Activated naive CD8-positive, alpha-beta T cell treated with anti-CD3 and anti-CD28 coated beads for 36 hours (primary cell): ENCODE measurements at places on chromosomes 7 and 10. TPM values are rescaled to one million over a fixed set of nuclear protein-coding genes. Genes with fewer than 3 reads are reported as not detected.
A peak's percentile ranks its signal among the peaks of the same experiment; 100 is the strongest.

Gene TAS2R3
- 0.32 TPM for total RNA-seq

Gene GFRA1
- total RNA-seq = not detected

Gene ATRNL1
- 0.41 TPM for total RNA-seq

Gene OR2A25
- total RNA-seq = not detected

Gene DPCD
- 20.4 TPM for total RNA-seq

Gene DNAH11
- not detected for total RNA-seq

DNA sequence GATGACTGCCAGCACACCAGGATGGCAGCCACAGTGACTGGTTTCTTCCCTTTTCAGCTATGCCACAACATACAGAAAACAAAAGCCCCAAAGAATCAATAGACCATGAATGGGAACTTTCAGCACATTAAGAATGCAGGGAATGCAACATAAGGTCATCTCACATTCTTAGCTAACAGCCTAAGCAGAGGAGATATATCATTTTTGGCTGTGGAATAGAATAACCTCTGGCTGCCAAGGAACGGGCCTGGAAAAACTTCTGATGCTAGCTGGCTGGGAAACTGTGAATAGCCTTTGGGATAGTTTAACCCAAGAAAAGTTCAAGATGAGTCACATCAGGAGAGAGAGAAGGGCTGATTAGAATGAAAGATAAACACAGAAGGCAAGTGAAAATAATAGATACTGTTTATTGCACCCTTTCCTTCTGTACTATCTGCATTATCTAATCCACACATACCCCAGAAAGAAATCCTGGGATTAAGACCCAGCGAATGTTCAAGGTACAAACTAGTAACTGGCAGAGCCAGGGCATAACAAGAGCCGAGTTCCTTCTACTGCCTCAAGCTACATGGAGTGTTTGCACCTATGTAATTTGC, 169.2 kb downstream of the SEMA3A start:
- no peak for DNase-seq

GRCh38 chr10:23189024-23189423, 3.1 kb upstream of the PTF1A start:
- no peak for DNase-seq

- DNase-seq = no peak
These were observed 16.8 kb downstream of the NUDT1 start for GRCh38 chr7:2258661-2259365.

GRCh38 chr7:131625817-131626372, 69.5 kb upstream of the PODXL start:
- DNase-seq = no peak

GRCh38 chr10:28190196-28190595, 112.7 kb downstream of the MPP7 start:
- DNase-seq = no peak

GRCh38 chr10:74103560-74104258, 46.9 kb downstream of the AP3M1 start:
- DNase-seq = no peak

DNA sequence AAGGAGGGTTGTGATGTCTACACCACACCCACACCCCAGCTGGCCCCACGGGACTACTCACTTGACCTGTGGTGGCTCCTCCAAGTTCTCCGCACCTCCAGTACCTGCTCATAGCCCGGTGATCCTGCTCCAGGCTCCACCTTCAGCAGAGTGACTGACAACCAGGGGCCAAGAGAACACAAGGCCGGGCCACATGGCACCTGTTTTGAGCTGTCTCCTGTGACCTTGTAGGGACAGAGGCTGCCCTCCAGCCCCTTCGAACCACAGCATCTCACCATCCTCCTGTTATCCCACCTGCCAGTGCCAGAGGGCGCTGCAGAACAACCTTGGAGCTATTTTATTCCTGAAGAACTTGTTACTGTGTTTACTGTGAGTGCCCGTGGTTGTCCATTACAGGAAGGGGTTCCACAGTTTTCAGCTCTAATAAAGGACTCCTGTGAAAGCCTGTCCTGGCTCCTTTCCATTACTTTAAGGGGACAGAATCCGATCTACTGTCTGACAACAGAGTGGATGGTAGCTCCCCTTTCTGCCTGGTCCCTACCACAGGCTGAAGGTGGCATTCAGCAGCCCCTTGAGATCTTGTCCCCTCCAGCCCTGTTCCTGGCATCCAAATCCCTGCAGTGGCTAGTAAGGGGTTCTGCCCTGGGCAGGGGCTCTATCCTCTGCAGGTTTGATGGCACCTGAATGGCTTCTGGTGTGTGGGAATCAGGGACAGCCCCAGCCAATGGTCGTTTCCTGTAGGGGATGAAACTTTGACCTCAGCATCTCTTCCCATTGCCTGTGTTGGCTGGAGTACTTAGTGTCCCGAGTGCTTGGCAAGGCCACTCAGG, 50.8 kb downstream of the C10orf120 start:
- peak; percentile 21 for DNase-seq

GRCh38 chr7:2006921-2007381, 225.8 kb downstream of the MAD1L1 start:
- DNase-seq = no peak

DNA sequence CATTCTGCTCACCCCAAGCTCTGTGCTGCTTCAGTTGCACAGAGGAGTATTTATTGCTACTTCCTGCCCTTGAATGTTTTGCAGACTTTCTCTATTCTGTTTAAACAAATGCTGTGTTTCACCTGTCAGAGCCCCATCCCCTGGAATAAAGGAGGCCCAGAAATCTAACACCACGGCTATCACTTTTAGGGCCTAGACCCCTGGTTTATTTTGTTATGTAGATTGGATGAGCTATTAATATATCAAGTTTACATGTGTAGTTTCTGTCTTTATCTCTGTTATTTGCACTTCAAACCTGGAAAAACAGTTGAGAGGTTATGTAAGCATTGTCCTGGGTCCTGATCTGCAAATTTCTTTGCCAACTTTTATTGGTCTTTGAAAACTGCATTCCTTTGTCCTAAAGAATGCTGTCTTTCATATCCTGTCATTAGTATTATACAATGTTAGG, 630.1 kb downstream of the PARD3 start:
- no peak for DNase-seq

- DNase-seq = no peak
These were observed 451.4 kb downstream of the SUGCT start for GRCh38 chr7:40586197-40586596.

GRCh38 chr7:99407872-99408378, 472 bp downstream of the PDAP1 start:
- peak; percentile 45 for DNase-seq

GRCh38 chr10:30534465-30535144, 94.9 kb downstream of the LYZL2 start:
- peak; percentile 59 for DNase-seq

- no peak for DNase-seq
These were observed 180.6 kb upstream of the CHRM2 start for GRCh38 chr7:136687693-136688322.

DNA sequence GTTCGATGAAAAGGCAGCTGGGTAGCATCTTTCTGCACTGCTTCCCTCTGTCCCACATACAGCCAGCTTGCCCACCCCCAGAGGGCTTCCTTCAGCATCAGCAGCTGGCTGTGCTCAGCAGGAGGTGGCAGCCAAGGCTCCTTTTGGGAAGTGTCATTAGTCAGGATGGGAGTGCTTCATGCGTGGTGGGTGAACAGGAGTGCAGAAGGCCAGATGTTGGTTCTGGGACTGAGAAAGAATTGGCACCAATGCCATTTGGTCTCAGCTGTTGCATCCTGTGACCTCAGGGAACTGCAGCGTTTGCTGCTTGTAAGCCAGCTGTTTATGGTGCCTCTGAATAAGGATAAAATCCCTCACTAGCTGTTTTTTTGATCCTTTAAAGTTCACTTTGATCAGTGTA, 131.1 kb upstream of the SORCS3 start:
- no peak for DNase-seq

DNA sequence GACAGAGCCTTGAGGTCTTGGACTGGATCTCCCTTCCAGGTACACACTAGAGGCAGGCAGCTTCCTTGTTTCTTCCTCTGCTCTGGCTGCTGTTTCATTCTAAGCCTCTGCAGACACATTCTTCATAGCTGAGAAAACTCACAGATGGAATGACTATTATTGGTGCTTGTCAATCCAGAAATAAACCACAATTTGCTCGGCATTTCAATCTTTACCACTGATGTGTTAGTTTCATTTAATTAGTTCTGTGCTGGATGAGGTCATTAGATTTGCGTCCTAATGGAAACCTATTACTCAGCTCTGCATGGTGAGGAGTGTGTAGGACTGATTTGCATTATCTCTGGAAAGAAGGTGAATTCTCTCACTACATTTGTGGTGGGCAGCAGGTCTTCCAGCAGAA, 392.5 kb downstream of the NRG3 start:
- DNase-seq = no peak

GRCh38 chr10:104492329-104492940, 138.8 kb downstream of the CFAP58 start:
- DNase-seq = no peak

DNA sequence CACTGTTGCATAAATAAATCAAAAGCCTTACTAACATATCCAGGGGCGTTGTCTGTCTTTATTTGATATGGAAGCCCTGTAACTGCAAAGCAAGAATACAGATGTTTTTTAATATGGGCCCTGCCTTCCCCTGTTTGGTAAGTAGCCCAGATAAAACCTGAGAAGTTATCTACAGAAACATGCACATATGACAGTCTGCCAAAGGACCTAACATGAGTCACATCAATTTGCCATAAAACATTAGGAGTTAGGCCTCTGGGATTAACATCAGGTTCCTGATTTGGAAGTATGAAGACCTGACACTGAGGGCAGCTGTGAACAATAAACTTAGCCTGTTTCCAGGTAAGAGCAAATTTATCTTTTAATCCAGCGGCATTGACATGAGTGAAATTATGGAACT, 1588.8 kb downstream of the REEP3 start:
- DNase-seq = no peak

DNA sequence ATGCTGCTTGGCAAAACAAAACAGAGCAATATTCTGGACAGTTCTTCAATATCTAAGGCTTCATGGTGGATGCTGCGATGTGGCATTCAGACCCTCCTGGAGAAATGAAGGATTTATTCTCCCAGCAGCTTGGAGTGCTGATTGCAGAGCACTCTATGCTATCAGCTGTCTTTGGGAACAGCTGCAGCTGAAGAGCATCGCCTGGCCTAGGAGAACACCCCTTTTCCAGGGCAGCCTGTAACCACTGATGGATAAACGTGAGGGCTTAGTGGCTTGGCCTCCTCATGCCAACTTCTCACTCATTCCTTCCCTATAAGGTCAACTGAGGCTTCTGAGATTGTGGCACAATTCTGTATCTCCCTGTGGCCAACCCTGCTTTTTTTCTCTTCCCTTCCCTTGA, 638.1 kb upstream of the CNTNAP2 start:
- DNase-seq = no peak

- DNase-seq = peak; percentile 33
These were observed 55.0 kb downstream of the PODXL start for GRCh38 chr7:131501422-131501821.

DNA sequence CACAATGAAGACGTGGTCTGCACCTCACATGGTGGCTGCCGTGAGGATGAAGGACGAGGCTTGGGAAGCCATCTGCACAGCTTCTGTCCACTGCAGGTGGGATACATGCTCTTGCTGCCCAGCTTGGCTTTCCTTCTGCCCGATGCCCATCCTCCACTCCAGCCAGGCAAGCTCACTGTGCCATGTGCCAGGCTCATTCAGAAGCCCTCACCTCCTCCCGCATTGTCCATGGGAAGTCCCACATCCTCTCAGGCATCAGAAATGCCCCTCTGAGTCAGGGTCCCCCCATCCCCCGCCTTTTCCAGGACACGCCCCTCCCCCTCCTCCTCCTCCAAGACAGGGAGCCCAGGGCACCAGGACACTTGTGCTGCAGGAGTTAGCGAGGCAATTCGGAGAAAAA, 4.6 kb upstream of the NOM1 start:
- no peak for DNase-seq

- no peak for DNase-seq
These were observed 12.4 kb upstream of the BLNK start for GRCh38 chr10:96283756-96284155.

DNA sequence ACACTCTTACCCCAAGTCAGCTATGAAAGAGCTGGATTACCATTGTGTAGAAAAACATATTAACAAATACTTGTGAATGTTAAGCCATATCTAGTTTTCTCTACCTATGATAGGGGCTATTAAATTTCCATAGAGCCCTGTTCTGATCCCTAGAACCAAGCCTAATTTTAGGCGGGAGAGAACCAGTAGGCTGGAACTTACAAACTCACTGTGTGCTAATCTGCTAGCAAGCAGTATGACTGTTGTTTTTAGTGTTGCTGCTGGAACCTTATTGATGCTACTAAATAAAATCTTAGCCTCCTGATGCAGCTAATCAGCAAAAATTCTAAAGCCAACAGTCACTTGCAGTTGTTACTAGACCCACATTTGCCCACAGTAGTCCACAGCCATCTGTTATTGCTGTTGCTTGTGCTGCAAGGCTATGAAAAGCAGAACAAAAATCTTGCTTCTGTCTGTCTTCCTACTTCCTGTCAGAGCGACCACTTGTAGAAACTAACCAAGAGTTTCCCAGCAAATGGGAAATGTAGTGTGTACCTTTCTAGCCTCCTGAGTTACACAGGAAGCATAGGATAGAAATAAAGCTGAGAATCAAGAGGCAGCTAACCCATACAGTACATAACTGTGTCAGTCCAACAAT, 368.4 kb downstream of the ARL4A start:
- DNase-seq = no peak

GRCh38 chr10:33483816-33484190, 149.3 kb upstream of the NRP1 start:
- DNase-seq = no peak

DNA sequence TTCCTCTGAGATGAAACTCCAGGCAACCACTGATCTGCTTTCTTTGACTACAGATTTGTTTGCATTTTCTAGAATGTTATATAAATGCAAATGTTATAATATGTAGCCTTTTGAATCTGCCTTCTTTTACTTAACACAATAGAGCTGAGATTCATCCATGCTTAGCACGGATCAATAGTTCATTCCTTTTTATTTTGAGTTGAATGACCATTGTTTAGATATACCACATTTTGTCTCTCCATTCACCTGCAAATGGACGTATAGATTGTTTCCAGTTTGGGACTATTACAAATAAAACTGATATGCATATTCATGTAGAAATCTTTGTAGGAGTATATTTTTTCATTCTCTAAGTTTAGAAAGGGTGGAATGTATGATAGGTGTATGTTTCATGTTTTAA, 57.7 kb downstream of the VPS41 start:
- no peak for DNase-seq

GRCh38 chr7:131896165-131896863, 339.9 kb upstream of the PODXL start:
- DNase-seq = no peak

- DNase-seq = no peak
These were observed 3.1 kb upstream of the SAMD9 start for GRCh38 chr7:93120592-93121549.

DNA sequence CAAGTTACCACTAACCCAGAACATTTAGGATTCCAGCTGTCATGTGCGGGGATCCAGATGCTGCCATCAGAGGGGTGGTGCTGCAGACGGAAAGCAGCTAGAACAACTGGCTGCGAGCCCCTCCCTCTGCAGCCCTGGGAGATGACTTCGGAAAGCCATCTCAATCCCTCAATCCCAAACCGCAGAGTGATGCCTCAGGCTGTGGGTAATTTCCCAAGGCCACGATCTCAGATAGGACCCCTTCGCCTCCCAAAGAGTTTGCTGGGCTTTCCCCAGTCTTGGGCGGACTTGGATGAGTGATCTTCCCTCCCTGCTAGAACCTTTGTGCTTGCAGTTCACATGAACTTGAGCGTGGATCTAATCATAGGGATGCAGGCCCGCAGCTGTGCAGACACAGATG, 71.3 kb upstream of the EN2 start:
- no peak for DNase-seq
